ENCODE measurements at places on chromosomes 1 and 21.

DNA sequence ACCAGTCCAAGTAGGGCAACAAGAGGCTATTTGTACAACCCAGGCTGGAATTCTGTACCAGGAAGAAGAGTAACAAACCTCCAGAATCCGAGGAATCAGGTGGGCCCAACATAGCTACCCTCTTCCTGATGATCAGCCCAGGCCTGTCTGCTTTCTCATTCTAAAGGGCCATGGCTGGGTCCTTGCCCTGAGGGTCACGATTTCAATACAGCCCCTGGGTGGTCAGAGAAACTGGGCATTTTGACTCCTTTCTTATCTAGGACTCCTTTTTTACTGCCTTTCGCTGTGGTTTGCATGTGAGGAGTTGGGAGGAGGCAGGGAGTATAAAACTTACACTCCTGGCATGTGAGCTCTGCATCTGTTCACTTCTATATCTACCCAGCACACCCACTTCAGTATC is 164.9 kb upstream of the COA6 start:
- DNase-seq: no peak

- no peak for DNase-seq
Measured at GRCh38 chr1:30444401-30444800, 279.0 kb downstream of the MATN1 start.

DNA sequence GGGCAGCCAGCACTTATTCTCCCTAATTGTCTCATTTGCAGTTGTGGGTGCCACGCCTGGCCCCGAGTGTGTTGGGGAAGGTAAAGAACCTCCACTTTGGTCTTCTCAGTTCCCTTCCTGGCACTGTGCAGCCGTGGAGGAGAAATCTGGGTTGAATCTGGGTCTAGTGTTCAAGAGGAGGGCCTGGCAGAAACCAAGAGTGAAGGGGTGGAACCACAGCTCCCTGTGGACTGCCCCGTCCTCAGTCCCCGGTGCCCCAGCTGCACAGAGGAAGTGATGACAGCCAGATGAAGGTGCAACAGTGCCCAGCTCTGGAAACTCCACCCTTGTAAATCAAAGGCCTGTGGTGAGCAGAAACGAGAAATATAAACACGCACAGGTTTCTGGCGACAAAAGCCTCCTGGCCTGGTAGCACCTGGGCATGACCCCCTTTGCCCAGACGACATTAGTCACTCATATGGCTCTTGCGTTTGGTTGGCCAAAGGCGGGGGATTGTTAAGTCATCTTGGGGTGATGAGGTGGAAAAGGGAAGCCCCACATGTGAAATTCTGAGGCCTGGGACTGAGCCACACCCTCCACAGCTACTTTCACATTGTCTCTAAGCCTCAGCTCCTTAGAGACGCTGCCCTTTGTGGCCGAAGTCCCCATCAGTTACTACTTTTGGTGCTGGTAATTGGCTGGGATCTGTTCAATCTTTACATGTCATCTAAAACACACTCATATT is 4.2 kb upstream of the ECE1 start:
- DNase-seq: no peak

GRCh38 chr1:211174375-211174774 is 40.4 kb upstream of the KCNH1 start:
- DNase-seq: no peak

- no peak for DNase-seq
Measured at GRCh38 chr1:18955441-18956192, 859 bp downstream of the IFFO2 start.

- DNase-seq: no peak
Measured at GRCh38 chr21:35314857-35315582, 265.9 kb upstream of the RUNX1 start.

- no peak for DNase-seq
Measured at GRCh38 chr1:7475691-7476090, 295.4 kb upstream of the VAMP3 start.

GRCh38 chr1:61135291-61135690 is 52.9 kb downstream of the NFIA start:
- no peak for DNase-seq

Data from GDM1 (cell line).